ENCODE measurements at places on chromosomes 1 and 21. TPM values are rescaled to one million over a fixed set of nuclear protein-coding genes. Genes with fewer than 3 reads are reported as not detected.

The RHBG gene
- not detected for polyA plus RNA-seq

The VSIG8 gene
- polyA plus RNA-seq = not detected

The PAX7 gene
- not detected for polyA plus RNA-seq

The OR2L2 gene
- not detected for polyA plus RNA-seq

The RNF186 gene
- not detected for polyA plus RNA-seq

The RNU1-3 gene
- not detected for polyA plus RNA-seq

The LUZP1 gene
- 22.0 TPM for polyA plus RNA-seq

DNA sequence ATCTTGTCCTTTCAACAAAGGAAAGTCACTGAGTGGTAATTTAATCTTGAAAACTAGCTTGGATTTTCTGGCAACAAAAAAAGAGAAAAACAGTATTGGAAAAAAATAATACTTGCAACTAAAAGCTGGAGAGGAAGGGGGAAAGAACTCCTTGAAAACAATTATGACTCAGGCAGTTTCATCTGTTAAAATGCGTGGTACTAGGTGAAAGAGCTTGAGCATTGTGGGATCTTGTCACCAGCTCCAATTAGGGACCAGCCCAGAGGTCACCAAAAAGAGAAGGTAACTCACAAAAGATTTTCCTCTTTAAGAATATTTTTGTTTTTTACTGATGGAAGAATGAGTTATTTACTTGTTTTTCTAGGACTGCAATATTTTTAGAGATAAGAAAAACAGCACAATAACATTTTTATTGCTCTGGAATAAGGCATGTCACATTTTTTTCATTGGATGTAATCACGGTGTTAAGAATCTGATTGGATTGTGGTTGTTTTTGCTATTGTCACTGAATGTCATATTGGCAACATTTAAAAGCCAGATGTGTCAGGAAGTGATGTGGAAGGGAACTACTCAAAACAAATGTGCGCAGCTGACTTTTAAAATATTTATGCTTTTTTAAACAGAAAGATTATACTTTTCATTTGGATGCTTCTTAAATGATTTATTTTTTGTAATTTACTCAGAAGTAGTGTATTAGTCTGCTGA is 78.5 kb upstream of the ADAMTS5 start:
- DNase-seq = no peak

GRCh38 chr1:23597635-23598388 is 38.5 kb upstream of the ID3 start:
- DNase-seq = no peak

GRCh38 chr1:39802496-39803260 is 14.0 kb upstream of the BMP8B start:
- no peak for DNase-seq

- no peak for DNase-seq
These were observed 132.9 kb downstream of the RHOU start for GRCh38 chr1:228867951-228868730.

- no peak for DNase-seq
These were observed 110.4 kb downstream of the PPIAL4G start for GRCh38 chr1:148372731-148373130.

DNA sequence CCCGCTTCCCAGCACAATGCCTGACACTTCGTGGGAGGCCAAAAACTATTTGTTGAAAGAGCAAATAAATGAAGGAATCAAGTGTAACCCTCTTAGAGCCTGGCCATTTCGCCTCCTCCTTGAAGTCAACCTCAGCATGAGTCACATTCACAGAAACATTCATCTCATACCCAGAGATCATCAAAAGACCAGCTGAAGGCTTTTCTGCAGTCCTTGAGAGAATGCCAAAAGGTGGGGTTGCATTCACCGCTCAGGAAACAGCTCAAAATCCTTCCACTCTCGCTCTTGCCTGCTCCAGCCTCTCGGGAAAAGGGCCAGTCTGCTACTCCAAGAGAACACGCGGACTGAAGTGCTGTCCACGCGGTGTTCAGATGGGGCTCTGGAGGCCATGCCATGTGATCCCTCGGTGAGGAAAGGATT is 90.0 kb downstream of the VWA5B1 start:
- peak; percentile 54 for DNase-seq

GRCh38 chr1:156076609-156077429 is 5.4 kb downstream of the MEX3A start:
- DNase-seq = no peak

DNA sequence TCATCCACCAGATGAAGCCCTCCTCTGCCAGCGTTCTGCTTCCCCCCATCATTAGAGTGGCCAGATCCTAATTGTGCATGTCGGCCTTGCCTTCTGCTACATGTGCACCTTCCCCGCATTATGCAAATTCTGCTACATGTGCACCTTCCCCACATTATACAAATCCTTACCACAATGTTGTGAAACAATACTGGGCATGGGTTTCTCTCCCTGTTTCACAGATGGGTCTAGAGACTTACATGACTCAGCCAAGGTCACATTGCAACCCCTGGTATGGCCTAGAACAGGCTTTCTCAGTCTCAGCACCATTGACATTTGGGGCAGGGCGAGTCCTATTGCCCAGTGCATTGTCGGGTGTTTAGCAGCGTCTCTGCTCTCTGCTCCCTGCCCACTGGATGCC is 1.0 kb upstream of the CELA2A start:
- DNase-seq = no peak

DNA sequence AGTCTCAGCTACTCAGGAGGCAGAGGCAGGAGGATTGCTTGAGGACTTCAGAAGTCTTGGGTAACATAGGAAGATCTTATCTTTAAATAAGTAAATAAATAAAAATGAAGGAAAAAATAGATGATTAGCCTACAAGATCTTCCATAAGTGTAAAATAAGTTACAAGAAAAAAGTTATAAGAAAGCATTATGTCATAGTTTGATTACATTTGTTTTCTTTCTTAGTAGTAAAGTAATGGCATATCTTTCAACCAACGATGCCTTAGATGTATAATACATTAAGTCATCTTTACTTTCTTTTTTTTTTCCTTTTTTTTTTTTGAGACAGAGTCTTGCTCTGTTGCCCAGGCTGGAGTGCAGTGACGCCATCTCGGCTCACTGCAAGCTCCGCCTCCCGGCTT is 46.5 kb downstream of the SNRPE start:
- DNase-seq = no peak

DNA sequence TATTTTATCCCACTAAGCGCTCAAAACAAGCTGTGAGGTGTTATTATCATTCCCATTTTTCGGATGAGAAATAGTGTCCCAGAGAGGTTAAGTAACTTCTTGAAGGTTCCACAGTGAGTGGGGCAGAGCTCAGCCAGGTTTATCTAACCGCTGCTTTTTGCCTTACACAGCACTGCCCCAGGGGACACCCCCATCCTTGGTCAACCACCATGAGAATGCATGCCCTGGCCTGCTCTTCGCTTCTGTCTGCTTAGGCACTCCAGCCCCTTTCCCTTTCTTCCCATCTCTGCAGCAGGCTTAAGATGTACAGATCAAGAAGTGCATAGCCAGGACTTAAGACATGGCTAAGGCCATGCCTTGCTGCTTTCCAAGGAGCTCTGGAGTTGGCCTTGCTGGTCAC is 159.0 kb upstream of the CD34 start:
- DNase-seq = no peak

- no peak for DNase-seq
These were observed 114.6 kb downstream of the LIPI start for GRCh38 chr21:14096172-14096571.

DNA sequence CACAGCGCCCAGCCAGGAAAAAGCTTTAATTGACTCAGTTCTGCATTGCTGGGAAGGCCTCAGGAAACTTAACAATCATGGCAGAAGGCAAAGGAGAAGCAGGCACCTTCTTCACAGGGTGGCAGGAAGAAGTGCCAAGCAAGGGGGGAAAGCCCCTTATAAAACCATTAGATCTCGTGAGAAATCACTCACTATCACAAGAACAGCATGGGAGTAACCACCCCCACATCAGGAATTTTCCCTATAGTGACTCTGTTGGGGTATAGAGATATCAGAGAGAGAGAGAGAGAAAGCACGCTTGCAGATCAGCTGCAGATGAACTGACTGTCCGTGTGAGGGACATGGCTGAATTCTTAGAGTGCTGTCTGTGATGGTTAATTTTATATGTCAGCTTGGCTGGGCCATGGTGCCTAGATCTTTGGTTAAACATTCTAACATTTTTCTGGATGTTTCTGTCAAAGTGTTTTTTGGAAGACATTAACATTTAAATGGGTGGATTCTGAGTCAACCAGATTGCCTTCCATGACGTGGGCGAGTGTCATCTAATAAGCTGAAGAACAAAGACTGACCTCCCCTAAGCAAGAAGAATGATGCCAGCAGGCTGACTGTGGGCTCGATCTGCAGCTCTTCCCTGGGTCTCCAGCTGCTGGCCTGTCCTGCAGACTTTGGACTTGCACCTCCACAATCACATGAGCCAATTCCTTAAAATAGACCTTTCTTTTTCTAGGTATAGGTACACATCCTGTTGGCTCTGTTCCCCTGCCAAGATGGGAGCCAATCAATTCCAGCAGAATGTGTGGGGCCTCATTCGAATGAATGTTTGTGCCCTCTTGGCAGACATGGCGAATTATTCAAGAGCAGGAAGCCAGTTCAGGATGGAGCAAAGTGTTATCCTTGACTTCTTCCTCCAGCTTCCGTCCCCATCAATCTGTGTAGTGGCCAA is 21.4 kb upstream of the CPT2 start:
- no peak for DNase-seq

- no peak for DNase-seq
These were observed 9.2 kb downstream of the ZBTB48 start for GRCh38 chr1:6588893-6589520.

DNA sequence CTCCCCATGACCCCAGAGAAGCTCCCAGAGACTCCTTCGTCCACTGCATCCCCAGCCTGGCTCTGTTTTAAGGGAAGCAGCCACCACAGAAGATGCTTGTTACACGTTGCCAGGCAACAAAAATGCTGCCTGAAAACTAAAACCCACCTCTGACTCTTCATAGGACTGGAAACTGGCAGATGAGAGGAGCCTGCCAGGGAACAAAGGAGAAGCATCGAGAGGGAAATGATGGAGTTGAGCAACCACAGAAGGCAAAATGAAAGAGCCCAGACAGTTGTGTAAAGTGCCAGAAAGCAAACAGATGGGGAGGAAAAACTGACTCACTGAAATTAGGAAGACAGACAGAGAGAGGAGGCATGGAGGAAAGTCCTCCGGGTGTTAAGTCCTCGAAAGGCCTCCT is 118.4 kb downstream of the KCNN3 start:
- DNase-seq = no peak

DNA sequence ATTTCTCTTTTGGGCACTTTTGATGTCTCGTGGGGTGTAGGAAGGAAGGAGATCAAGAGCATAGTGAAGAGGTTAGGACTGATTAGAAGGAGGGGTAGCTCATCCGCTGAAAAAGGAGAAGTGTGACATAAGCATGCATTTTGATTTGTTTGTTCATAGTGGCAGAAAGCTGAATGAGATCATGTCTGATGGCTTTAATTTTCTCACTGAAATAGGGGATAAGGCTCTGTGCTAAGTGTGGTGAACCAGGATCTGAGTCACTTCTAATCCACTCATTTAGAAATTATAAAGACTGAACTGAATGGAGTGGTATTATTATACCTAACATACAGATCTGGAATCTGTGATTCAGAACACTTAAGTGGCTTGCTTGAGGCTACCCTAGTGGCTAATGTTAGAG is 344.5 kb downstream of the PDE4B start:
- no peak for DNase-seq

DNA sequence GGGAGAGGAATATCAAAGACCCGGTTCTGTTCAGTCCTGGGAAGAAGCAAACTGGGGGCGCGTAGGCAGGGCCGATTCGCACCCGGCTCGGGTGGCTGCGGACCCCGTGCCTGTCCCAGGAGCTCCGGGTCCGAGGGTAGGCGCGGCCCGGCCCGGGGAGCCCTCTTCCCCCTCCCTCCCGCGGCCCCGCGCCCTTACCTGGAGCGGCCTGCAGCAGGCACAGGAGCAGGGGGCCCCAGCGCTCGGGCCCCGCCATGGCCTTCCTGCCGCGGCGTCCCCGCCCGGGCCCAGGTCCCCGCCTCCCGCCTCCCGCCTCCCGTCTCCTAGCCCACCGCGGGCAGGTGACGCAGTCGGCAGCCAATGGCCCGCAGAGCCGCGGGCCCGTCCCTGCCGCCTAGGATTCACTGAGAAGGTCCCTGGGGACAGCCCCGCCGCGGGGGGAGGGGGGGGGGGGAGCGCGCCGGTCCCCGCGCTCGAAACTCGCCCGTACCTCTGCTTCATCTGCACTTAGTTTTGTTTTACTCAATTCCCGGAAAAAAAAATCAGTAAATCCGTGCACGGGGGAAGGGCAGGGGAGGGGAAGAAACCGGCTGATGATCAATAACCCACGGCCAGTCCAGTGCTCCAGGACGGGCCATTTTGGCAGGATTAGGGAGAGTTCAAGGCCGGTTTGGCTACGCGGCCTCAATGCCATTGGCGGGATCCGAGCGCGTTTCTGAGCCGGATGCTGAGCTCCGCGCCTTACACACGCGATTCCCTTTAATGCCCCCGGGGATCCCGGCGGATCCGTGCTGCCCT is at the start of gene IFNLR1:
TSS of gene IFNLR1 (minus strand) at position 297 of the 798 bp plus-strand sequence. CDS start at position 256, 41 bp downstream.
- no peak for DNase-seq

DNA sequence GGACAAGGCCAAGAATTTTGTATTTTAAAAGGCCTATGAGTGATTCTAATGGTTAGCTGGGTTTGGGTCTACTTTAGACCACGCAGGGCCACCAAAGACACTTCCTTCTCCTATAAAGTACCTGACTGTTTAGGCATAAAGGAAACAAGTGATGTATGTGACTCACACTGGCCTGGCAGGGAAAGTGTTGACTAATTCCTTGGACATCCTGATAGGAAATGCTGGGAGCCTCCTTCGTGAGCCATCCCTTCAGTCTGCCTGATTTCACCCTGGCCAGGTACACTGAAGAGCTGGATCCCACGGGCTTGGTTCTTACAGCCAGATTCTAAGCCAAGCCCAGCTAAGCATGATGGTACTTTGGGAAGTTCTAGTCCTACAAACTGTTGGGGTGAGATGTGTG is 100.5 kb upstream of the HMGB4 start:
- peak; percentile 6 for DNase-seq

- no peak for DNase-seq
These were observed 255.5 kb downstream of the CTH start for GRCh38 chr1:70666381-70667140.

- DNase-seq = no peak
These were observed 38.4 kb downstream of the IGSF21 start for GRCh38 chr1:18145851-18146618.

DNA sequence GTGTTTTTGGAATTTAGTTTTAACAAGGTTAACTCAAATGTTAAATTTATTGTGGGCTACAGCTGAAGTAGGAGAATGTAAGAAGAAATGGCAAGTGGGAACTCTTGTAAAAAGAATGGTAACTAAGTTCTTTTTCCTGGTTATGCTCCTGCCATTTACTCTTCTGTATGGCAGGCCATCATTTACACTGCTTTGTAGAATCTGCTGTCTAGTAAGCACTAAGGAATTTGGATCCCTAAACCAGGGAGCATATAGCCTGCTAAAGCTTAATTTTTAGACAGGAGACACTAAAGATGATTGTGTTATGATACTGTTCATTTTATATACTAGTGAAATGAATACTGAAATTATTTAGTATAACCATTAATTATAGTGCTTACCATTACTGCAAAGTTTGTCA is 85.3 kb downstream of the CAMTA1 start:
- DNase-seq = no peak

Data from BJ (cell line).